ENCODE measurements at places on chromosomes 3 and 15.

- no peak for DNase-seq
Observed at GRCh38 chr15:91703274-91703673, 150.2 kb upstream of the SLCO3A1 start.

DNA sequence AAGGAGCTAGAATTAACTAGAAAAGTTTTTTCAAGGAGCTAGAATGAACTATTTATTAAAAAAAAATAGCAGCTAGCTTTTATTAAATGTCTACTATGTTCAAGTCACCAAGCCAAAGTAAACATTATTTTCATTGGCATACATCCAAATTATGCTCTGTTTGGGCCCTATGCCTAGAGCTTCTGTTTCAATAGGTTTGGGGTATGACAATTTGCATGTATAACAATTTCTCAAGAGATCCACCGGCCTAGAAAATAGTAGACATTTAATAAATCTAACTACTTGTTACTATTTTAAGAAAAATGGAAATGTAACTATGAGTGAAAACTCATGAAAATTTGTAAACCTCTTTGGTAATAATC lies 8.0 kb downstream of the GABRR3 start:
- DNase-seq: no peak

- no peak for DNase-seq
Observed at GRCh38 chr3:98026425-98027084, 8.6 kb downstream of the GABRR3 start.

DNA sequence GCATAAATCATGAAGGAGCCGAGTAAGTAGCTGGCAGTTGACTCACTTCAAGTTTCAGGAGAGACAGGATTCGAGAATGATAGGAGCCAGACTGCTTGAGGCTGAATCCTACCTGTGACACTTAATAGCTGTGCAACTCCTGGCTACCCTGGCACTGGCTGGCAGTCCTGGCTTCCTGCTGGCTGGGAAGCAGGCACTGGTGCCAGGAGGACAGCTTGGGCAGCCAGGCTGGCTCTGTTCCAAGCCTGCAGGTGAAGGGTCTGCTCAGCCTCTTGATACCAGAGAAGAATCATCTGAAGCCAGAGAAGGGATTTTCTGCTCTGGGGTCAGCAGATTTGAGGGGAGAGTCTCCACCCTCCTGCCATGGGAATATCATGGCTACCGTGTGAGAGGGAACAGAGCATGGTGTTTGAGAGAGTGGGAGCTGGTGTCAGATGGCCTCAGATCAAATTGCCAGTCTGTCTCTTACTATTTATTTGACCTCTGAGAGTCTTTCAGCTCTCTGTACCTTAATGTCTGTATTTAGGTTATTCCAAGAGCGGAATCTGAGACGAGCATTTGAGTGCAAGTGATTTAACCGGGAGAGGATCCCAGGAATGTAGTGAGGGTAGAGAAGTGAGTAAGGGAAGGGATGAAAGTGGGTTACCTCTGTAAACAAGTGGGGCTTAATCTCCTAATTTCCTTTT lies 4.4 kb upstream of the XIRP1 start:
- DNase-seq: no peak

DNA sequence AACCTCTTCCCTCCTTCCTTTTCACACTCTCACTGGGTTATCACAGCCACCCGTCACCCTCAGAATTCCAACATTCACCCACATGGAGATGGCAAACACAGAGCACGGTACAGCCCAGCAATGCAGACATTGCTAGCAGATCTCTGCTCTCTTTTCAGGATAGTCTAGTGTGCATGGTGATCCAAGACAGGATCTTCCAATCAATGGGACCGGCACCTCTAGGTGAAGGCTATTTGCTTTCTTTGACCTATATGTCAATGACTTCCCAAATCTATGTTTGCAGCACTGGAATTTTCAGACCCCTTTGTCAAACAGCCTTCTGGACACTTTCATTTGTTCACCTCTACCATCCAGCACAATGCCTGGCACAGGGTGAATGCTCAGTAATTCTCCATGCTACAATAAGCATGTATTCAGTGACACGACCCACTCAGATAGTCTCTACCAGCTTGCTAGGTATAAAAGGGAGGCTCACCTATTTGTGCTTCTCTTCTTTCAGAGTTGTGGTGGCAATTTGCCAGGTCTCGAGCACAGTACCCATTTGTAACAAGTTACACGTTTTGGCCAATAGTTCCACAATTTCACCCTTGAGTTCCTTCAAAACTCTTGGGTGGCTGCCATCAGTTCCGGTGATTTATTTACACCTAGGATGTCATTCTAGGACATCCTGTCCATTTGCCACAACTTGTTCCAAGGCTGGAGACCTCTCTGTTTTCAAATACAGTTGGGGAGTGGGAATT lies 279.1 kb upstream of the ICE2 start:
- no peak for DNase-seq

DNA sequence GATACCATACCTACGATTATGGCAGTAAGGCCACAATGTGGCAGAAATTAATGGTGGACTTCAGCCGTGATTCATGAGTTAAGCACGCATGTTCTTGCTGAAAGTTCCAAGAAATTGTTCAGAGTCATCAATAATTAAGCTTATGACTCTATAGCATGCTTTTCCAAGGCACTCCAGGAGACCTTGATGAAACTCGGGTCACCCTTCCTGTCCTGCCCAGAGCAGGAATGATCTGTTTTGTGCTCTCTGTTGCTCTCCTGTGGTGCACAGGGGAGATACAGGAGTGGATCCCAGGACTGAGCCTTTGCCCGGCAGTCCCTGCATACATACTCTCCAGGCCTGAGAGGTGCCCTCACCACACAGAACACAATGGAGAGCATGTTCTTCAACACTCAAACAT lies 141.6 kb upstream of the SLC2A2 start:
- DNase-seq: no peak

- DNase-seq: no peak
Observed at GRCh38 chr3:45552794-45553371, 41.7 kb upstream of the LIMD1 start.
